ENCODE measurements at places on chromosomes 4 and X.
A peak's percentile ranks its signal among the peaks of the same experiment; 100 is the strongest.

GRCh38 chr4:94641702-94642560 is 115.8 kb upstream of the BMPR1B start:
- DNase-seq = peak; percentile 46

- DNase-seq = no peak
Measured at GRCh38 chrX:132648895-132649294, 160.1 kb upstream of the MBNL3 start.

DNA sequence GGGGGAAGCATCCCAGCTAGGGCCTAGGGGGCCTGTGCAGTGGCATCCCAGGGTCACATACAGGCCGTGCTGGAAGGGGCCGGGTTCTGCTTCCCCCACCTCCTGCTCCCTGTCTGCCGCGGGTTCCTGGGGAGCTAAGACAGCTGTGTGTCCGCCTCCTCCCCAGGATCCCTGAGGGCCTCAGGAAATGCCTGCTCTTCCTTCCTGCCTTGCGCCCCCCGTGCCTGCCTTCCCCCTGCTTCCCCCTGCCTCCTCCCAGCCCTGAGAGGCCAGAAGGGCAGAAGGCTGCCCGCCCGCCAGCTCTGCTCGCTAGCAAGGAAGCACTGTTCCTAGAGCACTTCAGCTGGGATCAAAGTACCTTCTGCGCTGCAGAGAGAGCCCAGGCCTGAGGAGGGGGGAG is 2.9 kb upstream of the BGN start:
- DNase-seq = peak; percentile 12

- DNase-seq = no peak
Measured at GRCh38 chr4:124065936-124066335, 646.6 kb downstream of the ANKRD50 start.

- no peak for DNase-seq
Measured at GRCh38 chr4:6909970-6910339, 329 bp downstream of the TBC1D14 start.

DNA sequence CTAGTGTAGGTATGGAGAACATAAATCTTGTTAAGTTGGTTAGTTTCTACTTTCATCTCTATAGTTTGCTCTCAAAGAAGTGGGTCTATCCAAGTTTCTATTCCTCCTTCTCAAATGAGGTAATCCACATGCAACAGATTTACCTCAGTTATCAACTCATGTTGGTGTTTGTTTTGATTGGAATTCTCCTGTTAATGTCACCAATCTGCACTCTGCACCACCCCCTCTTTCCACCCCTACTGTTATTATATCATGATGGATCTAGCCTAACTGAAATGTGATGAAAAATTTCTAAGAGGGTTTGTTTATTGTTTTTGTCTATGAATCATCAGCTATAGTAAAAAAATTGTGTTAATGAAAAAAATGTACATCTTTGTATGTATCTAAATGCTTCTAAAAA is 66.1 kb downstream of the AGTR2 start:
- no peak for DNase-seq

GRCh38 chr4:184628103-184628502 is 21.1 kb downstream of the CASP3 start:
- DNase-seq = peak; percentile 19

GRCh38 chr4:87985097-87985886 is 9.8 kb downstream of the SPP1 start:
- DNase-seq = peak; percentile 67

DNA sequence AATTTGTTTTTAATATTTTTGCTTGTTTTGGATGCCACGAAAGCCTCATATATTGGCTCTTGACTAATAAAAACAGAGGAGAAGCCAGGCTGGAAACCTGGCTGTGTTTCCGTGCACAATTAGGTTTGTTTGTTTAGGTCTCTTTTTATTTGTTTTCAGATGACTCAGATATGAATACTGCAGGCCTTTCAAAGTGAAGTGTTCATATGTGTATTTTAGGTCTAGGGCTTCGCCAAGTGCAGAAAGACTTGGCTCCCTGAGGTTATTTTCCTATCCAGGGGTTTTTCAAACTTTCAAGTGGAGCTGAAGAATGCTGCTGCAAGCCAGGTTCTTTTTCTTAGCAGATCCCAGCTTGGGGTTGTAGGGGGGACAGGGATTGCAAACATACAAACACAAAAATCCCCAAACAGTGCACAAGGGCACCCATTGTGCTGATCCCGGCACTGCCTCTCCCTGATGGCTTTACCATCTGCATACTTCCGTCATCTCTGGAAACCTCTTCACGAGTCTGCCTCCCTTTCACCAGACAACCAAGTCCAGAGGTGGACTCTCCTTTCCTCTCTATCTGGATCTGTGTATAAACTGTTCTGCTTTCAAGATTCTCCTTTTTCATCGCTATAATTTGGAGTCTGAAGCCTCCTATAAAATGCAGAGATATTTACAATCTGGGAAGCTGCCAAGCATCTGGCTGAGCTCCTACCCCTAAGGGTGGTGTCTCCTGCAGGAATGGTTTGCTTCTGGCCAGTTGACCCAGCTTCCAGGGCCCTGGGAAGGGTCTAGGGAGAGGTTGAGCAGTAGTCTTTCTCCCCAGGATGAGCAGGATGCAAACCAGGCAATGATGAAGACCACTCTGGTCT is 108.6 kb downstream of the SMIM20 start:
- peak; percentile 78 for DNase-seq

GRCh38 chr4:124631760-124632159 is 80.8 kb downstream of the ANKRD50 start:
- peak; percentile 97 for DNase-seq

GRCh38 chr4:38523524-38524448 is 140.2 kb upstream of the KLF3 start:
- no peak for DNase-seq

DNA sequence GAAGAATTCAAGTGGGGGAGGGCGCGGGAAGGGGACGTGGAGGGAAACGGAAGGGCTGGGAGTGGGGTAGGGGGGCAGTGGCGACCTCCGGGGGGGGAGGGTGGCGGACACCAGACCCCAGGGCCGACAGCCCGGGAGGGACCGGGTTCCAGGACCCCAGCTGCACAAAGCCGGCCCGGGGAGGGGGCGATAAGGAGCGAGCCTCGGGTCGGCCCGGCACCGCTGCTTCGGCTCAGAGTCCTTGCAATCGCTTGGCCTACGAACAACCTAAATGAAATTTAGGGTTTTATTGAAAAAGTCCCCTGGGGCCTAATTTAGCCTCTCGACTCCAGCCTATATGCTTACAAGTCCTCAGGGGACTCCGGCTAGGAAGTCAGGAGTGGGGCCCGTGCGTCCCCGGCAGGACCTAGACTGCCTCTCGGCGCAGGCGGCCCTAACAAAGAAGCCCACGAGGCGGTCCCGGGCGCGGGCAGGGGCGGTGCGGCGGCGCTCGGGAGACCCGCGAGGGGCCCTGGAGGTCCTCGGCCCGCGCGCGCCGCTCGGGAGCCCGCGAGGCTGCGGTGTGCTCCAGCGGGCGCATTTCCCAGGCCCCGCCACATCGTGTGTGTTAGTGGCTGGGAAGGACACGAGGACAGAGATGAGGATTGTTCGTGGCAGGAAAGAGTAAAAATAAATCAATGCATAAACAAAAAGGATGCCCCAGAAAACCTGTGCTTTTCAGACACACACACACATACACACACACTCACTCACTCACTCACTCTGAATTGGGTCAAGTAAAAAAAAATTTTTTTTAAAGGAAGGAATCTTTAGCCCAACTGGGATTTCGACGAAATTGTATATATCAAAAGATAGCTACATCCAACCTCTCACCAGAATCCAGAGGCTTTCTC is 70.0 kb downstream of the MGST2 start:
- DNase-seq = no peak

- no peak for DNase-seq
Measured at GRCh38 chr4:31768756-31769155, 1048.6 kb downstream of the PCDH7 start.

DNA sequence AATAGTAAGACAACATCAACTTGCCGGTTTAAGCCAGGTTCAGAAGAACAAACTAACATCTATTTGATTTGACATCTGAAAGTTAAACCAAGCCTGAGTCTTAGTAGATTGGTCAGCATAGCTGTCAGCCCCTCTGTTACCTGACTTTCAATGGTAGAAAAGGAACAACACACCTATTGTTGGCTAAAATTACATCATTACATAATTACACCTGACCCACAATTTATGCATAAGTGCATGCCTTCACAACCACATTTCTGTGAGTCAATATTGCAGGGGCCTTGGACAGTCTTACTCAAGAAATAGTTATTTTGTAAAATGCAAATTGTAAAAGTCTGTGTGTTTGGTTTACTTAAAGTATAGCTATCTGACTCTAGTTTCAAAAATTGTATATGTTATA is 36.2 kb downstream of the EGFL6 start:
- no peak for DNase-seq

DNA sequence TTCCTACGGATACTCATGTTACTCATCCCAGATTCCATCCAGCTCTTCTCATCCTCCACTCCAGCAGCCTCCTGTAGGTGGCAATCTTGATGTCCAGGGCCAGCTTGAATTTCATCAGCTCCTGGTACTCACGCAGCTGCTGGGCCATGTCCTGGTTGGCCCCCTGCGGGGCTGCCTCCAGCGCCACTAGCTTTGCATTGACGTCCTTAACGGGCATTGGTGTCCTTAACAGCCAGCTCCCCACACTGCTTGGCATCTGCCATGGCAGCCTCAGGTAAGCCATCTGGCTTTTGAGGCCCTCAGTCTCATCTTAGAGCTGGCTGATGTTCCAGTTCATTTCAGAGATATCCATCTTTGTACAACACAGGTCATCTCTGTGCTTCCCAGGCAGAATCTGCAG is 223.7 kb downstream of the FGF13 start:
- DNase-seq = no peak

DNA sequence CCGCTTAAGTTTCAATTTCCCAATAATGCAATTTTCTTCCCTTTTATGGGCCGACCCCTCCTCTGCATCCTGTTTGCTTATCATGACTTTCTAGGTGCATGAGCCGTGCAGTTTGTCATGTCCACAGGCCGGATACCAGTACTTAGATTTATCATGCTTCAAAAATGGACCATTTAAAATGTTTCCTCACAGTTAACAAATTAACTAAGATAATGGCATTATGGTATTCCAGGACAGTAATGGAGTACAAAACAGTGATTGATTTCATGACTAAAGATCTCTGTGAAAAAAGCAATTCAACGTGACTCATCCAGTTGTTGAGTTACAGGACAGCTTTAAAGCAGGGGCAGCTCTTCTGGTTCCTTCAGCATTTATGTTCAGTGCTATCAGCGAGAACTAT is 23.0 kb downstream of the SNX25 start:
- DNase-seq = no peak

DNA sequence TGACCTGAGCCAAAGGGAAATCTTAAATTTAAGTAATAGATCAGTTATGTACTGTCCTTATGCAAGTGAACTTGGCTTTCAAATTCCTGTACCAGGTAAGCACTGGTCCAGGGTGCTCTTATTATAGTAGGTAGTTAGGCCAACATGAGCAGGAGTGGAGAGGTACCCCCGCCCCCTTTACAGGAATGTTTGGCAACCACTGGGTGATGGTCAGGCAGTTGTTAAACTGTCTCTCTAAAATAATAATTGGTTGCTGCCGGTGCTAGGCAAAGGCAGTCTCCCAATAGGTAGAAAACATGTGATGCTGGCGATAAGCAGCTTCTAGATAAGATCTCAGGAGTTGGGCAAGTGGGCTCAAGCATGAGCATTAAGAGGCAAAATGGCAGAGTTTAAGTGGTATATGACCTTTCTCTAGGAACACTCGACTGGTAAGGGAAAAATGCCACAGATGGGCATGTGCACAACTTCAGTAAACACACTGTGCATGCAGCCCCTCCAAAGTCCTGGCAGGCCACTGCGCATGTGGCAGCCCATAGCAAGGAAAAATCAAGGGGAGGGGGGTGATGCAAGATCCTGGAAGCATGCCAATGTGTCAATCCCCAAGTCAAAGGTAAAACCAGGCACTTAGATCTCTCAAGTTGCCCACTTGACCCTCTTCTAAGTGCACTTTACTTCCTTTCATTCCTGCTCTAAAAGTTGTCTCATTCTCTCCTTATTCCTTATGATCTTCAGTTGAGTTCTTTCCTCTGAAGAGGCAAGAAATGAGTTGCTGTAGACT is 1239.7 kb downstream of the C4orf33 start:
- no peak for DNase-seq

All from foreskin fibroblast (primary cell).